ENCODE measurements at places on chromosomes 11 and 22.

GRCh38 chr11:112665291-112665690 lies 295.9 kb upstream of the NCAM1 start:
- no peak for DNase-seq

- DNase-seq: no peak
Observed at GRCh38 chr11:92979176-92979575, 9.7 kb downstream of the MTNR1B start.

GRCh38 chr11:495537-495931 lies 11.5 kb downstream of the RNH1 start:
- no peak for DNase-seq

DNA sequence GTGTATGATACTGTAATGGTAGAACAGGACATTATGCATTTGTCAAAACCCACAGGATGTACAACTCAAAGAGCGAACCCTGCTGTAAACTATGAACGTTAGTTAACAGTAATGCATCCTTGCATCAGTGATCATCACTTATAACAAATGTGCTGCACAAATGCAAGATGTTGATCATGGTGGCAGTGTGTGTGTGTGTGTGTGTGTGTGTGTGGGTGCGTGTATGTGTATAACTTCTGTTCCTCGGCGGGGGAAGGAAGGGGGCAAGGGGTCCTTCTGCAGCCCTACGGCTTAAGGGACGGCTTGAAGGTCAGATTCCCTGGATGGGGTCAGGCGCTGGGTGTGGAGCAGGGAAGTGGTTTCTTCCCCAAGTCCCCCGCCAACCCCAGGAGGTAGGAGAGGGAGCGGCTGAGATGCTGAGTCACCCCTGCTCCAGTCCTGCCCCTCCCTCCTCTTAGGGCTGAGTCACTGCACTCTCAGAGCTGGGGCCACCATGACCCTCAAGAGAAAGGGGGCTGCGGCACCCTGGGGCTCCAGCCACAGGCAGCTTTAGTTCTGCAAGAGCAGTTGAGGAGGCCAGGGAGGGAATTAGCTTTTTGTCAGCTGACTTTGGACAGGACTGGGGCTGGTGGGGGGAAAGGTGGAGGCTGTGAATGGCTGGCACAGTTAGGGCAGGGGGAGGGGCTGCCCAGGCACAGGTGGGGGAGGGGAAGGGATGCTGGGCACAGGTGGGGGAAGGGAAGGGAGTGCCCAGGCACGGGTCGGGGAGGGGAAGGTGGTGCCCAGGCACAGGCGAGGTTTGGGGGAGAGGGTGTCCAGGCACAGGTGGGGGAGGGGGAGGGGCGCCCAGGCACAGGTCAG lies 8.8 kb upstream of the CTSD start:
- DNase-seq: no peak

GRCh38 chr11:86176165-86176884 lies 68.2 kb upstream of the EED start:
- no peak for DNase-seq

GRCh38 chr22:28907311-28908008 lies 24.1 kb downstream of the ZNRF3 start:
- no peak for DNase-seq

GRCh38 chr11:119091966-119092879 lies 7.5 kb downstream of the HMBS start:
- DNase-seq: no peak
